ENCODE measurements at places on chromosomes 7 and 10. TPM values are rescaled to one million over a fixed set of nuclear protein-coding genes. Genes with fewer than 3 reads are reported as not detected.

GRCh38 chr10:63515002-63515763 lies 6.0 kb upstream of the REEP3 start:
- peak; percentile 32 for DNase-seq

The SAMD9L gene
- total RNA-seq: 21.5 TPM

The VSTM4 gene
- not detected for total RNA-seq

GRCh38 chr10:17368708-17369272 lies 85.6 kb downstream of the ST8SIA6 start:
- no peak for DNase-seq

- DNase-seq: no peak
Measured at GRCh38 chr10:6119423-6119822, 30.6 kb downstream of the RBM17 start.

DNA sequence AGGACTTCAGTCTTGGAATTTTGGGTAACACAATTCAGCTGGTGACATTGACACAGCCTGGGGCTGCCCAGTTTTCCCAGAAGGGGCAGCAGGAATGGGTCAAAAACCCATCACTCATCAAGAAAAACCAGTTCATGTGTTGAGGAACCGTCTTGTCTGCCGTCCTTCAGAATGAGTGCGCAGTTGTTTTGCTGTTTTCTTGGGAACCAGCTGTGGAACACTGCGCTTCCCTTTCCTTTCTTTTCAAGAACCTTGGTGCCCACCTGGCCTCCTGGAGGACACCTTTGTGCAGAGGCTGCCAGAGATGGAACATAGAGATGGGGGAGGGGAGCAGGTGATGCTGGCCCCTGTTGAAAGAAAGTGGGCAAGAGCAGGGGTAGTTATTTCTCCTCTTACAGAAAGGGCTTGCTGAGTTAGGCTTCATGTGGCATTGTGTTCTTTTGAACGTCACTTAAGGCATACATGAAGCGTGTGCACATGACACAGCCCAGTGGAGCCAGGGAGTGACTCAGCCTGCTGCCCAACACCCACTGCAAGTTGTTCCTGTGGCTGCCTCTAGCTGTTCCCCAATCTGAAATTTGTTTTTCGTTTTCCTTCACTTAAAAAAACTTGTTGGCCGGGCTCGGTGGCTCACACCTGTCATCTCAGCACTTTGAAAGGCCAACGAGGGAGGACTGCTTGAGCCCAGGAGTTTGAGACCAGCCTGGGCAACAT lies 87.4 kb upstream of the TNS3 start:
- no peak for DNase-seq

DNA sequence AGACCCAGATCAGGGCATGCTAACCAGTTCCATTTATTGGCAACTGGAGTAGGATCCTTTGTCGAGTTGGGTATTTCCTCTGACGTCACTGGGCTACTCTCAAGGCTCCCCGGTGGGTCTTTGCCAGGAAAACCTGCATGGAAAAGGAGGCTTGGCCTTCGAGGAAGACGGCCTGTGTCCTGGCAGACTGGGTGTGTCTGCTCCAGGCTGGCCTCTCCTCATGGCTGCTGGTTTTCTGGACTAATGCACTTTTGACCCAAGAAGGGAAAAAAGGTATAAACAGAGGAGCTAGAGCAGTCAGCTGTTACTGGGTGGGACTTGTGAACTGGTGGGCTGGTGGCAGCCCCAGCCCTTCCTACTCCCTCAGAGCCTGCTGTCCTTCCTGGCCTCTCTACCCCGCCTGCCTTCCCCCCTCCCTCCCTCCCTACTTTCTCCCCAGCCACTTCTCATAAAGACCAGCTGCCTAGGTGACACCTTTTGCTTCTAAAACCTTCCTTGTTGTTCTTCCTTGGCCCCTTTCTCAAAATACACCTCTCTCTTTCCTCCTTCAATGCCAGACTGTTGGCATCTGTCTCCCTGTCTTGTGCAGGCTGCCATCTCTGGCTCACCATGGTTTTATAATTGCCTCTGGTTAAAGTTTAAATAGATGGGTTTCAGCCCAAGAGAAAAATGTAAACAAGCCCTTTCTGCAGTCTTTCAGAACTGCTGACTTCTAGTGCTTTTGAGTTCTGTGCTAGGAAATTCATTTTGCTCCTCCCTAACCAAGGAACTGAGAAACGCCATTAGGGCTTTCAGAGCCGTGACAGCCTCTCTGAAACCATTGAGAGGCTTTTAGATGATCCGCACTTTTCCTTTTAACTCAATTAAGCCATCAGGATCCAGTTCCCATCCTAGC lies 101.8 kb upstream of the MKLN1 start:
- DNase-seq: no peak

DNA sequence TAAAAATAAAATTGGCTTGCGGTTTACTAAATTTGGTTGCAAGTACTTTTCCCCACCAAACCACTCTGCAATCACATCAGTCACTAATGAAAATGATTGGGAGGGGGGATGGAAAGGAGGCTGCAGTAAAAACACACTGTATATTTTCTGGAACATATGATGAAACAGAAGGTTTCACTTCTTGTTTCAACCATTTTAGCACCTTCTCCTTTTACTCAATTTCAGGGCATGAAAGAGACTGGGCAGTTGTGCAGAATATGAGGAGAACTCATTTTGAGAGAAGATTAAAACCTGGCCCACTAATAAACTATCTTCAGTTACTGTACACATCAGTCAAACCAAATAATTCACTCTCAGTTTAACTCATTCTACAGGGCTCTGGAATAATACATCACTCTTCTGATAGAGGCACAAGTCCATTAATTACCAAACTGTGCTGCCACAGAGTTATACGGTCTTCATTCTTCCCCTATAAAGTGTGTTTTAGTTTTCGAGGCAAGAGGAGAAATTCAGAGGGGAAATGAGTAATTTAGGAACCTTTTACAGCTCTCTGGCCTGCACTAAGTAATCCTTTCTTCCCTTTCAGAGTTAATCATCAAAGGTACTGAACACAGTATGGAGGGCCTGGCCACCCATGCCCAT lies 25.5 kb downstream of the JAZF1 start:
- DNase-seq: no peak

GRCh38 chr10:16481052-16481728 lies 40.5 kb downstream of the C1QL3 start:
- DNase-seq: no peak

DNA sequence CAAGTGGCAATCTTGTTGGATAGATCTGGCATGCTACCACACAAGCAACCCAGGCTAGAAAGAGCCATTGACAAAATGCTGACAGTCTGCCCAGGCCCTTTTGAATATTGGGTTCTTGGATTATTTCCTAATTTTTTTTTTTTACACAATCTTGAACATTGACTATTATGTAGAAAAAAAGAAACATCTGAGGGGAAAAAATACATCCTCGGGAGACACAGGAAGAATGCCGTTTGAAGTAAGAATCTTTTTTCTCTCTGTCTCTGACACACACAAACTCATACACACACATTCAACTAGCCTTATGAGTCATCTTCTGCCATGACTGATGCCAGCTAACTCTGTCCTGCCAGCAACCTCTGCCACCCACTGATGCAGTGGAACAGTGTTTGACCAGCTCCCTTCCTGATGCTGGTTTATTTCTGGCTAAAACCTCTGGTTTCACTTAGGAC lies 47.2 kb downstream of the SORBS1 start:
- DNase-seq: no peak

GRCh38 chr10:132168571-132169030 lies 18.1 kb upstream of the DPYSL4 start:
- no peak for DNase-seq

The VIPR2 gene
- not detected for total RNA-seq

- no peak for DNase-seq
Measured at GRCh38 chr7:90607196-90607595, 11.1 kb downstream of the CDK14 start.

- DNase-seq: no peak
Measured at GRCh38 chr10:13883636-13884444, 297.1 kb downstream of the PRPF18 start.

The ZKSCAN1 gene
- total RNA-seq: 38.6 TPM

- DNase-seq: no peak
Measured at GRCh38 chr7:92788559-92789183, 47.7 kb downstream of the CDK6 start.

The SEMA3E gene
- total RNA-seq: not detected

DNA sequence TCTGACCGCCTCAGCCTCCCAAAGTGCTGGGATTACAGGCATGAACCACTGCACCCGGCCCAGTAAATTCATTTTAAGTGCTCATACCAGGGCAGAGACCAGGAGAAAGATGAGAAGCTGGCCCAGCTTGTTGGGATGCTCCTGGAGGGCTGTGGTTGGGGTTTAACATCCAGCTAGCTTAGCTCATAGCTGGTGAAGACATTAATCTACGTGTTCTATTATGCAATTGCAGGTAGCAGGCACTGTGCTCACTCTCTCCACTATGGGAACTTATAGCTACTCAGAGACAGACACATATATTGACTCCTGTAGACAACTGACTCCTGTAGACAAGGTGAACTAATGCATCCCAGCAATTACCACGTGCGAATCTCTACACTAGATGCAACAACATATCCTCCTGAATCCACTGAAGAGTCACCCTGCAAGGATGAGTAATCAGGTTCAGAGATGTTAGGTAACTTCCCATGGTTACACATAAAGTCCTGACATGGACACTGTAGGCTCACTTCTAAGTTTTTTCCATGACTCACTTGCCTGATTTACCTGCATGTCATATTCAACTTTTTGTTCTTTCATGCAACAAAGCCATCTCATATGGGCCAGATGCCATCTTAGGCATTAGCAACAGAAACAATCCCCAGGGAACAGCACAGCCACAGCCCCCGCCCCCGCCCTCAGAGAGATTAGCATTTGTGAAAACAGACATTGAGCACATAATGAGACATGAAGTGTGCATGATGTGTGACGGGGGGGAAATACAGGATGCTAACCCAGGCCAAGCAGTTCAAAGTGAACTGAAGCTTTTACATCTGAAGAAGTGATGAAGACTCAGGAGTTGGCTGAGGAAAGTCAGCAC lies 37.2 kb downstream of the ERLIN1 start:
- DNase-seq: peak; percentile 27

GRCh38 chr10:73553761-73554160 lies 37.4 kb downstream of the USP54 start:
- no peak for DNase-seq

DNA sequence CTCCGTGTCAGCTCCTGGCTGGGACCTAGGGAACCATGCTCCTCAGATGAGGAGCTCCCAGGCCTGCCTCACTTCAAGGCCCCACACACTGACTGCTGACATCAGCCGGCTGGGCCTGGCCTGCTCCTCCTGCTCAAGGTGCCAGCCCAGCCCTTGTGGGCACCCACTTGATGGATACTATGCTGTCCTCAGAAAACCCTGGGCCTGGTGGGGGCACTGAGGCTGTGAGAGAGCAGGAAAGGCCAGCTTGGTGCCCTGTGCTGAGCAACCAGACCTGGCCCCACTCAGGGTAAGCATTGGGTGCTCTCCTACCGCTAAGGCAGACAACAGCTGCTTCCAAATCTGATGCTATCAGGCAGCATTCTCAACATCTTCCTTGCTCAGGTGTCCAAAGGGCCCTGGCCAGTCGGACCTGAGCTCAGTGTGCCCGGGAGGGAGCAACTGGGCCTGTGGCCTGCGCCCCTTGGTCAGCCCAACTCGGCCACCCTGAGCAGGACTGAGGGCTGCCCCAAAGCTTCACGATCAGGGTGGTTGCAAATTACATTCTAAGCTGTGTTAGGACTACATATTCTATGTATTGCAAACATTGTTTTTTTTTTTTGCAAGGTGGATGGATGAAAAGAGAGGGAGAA lies 21.9 kb upstream of the ANTXRL start:
- no peak for DNase-seq

- no peak for DNase-seq
Measured at GRCh38 chr10:109861081-109861480, 62.2 kb downstream of the XPNPEP1 start.

The MYO3A gene
- 0.74 TPM for total RNA-seq

GRCh38 chr10:129725011-129725410 lies 239.1 kb downstream of the EBF3 start:
- DNase-seq: no peak

DNA sequence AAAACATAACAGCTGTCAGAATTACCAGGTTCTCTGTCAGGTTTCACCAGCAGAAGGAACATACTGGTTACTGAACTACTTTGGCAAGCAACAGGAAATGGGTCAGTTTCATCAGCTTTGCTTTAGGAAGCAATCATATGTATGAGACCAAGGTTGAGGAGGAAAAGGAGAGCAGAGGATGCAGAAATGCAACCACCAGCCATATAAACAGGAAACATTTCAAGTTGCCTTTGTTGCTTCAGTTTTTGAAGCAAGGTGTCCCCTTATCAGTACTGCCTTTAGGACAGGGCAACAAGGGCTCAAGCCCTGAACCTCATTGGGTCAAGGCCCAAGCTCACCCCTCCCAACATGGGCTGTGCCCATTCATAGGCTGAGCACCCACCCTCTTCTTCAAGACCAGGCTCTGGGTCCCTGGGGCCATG lies 10.2 kb downstream of the HIPK2 start:
- no peak for DNase-seq

Measured in activated naive CD8-positive, alpha-beta T cell treated with anti-CD3 and anti-CD28 coated beads for 36 hours (primary cell).